Activated gamma-delta T cell (primary cell): ENCODE measurements at places on chromosomes 6 and 20.

DNA sequence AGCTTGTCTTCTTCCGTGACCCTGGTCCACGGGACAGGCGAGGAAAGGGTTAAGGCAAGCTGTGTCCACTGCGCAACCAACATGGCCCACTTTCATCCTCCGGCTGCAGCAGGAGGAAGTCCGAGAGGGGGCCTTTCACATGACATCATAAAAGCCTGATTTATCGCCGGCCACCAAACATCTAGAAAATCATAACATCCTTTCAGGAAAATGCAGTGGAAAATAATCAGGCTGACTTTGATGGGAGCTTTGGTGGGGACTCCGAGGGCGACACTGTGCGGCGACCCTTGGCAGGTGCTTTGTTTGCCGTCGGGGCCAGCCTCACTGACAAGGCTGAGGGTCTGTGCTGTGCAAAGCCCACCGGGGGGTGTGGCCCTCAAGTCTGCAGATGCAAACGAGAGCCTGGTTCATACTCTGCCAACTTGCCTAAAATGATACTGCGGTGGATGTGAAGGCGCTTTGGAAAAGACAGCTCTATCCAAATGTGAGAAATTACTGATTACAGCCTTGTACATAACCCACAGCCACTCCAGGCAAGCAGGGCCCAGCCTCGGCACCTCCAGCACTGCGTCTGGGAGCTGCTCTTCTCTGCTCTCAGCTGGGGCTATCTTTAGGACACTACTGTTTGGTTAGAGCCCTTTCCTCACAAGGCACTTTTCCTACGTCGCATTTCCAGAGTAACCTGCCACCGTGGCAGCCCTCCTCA lies 25.7 kb downstream of the FOXC1 start:
- DNase-seq = no peak

DNA sequence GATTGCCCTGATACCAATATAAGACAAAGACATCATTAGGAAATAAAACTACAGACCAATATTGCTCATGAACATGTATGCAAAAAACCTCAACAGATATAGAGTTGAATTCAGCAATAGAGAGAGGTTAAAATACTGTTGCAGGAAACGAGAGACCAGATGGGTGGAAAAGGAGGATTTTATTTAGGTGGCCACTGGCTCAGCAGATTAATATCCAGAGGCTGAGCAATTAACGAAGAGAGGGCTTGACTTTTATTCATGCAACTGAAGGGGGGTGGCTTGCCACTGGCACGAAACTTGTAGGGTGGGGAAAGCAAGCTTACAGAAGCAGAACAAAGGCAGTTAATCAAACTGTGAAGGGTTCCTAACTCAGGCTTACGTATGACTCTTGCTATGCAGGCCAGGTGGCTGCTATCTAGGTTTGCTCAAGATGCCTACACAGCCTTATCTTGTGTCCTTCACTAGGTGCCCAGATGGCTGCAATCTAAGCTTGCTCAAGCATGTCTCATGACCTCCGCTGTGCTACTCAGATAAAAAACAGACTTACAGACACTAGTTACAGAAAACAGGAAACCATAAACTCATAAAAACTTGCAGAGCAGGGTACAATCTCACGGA lies 126.4 kb downstream of the MMUT start:
- DNase-seq = no peak

DNA sequence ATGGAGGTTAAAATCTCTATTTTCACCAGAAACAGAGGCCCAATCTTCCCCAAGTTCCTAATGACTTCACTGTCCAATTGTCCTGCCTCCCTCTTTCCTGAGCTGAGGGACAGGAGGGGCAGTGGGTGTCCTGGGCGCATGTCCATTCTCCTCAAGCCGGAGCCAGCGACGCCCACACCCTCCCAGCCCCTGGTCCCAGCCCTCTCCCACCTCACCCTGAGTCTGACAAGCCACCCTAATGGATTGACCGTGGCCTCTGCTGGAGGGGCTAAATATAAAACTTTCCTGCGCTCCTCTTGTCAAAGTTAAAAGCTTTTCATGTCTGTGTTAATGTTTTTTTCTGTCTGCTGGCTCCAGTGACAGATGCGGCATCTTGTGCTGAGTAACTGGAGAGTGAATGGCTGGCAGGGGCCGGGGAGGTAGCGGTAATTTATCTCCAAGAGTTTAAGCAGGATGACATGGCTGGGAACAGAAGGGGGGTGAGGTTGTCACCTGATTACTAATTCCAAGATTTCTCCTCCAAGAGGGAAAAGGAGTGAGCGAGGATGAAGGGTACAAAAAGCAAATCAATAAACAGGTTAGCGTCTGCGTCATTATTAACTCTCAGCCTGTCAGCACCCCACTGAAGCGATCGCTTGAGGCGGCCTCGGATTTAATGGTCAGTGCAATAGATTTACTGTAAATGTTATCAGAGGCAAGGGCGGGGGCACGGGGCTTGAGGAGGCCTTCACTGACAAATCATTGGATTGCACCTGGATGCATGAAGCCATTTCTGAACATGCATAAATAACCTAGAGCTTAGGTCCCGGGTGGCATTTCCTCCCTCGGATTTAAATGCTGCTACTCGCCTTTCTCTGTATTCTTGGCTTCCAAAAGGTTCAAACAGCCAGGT lies 118.1 kb upstream of the MAFB start:
- DNase-seq = no peak

GRCh38 chr20:7106910-7107309 lies 339.4 kb downstream of the BMP2 start:
- DNase-seq = no peak

DNA sequence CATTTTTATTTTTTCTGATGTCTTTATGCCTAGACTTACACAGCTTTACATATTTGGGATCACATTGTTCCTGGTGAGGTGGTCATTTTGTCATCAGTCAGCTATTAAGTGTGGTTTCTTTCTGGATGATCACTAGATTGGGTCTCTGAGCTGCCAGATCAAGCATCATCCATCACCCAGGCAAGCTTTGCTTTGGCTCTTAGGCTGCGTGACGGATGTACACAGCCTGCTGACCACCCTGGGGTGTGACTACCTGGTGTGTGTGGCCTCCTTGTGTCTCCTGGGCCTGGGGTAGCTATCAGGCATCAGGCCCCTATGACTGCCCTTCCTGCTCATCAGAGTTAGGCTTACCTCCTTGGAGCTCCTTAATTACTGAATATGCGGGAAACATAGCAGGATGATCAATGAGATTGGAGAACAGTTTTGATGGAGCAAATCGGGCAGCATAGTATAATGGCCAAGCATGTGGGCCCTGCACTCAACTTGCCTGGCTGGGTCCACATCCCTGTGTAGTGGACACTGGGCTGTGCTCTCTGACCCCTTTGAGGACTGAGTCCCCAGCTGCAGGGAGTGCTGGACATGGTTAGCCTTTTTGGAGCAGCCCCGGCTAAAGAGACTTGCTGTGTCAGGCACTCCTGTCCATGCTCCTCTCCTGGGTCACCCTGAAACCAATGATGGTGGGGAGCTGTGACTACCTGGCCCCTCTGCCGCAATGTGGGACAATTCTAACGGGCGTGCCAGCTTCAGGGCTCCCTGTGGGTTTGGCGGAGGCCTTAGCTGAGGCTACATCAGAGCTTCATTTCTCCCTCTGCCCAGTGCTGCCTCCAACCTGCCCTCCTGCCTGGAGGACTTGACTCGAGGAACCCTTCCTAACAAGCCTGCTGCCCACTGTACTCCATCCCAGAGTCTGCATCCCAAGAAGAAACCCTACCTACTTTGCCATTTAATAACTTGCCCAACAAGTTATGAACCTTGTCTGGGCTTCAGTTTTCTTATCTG lies 8.2 kb downstream of the DAAM2 start:
- DNase-seq = no peak

DNA sequence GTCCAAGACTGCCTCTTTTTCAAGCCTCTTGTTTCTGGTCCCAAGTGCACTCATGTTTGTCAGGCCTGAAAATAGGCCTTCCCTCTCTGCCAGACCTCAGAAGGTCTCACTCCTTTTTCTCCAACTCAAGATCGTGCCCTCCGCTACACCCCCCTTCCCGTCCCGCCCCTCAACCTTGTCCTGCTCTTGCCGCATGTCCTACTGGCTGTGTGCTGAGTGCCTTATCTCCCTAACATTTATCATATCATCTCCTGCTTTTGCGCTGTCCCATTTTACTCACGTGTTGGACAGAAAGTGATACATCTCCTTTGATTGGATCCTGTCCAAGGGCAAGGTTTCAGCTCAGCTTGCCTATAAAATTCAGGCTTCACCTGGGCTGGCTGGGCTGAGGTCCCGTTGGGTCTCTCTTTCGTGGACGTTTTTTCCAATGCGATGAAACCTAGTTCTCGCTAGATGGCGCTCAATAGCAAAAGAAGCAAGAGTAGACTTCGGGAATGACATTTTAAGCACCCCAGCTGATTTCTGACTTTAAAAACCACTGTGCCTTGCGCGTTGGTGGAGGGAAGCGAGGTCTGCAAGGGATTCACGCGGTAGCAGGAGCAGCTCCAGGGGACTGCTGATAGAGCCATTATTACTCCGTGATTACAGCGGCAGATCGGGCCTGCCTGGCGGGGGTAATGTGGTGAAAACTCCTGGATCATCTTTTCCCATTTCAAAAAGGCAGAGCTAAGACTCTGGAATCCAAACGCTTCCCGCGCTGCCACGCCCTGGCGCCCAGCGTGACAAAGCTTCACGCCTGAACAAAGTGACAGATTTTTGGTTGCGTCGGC lies 137.6 kb downstream of the IMPG1 start:
- DNase-seq = no peak

DNA sequence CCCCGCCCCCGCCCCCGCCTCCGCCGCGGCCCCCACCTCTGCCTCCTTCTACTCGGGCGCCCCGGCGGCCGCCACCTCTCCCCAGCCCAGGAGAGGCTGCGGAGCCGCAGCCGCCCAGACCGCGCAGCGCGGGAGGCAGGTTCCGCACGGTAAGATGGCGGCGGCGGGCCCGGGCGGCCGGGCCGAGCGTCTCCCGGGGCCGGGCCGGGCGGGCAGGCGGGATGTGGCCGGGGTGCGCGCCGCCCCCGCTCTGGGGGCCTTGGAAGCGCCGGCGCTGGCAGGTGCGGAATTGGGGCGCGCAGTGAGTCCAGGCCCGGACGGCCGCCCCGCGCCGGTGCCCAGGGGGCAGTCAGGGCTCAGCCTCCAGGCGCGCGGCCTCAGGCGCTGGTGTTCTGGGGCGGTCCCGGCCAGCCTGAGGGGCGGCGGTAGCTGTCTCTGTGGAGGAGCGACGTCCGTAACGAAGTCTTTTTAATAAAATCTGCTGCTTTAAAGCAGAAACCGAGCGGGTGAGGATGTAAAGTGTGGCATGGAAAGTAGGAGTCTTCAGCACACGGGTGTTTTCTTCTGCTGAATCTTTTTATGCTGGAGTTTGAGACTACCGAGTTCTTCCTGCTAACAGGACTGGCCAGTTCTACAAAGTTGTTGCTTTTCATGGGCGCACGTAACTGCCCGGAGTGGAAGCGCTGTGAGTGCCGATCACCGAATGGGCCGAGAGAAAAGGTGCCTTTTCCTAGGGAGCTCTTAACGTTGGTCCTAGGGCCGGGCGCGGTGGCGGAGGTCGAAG lies at the start of gene GID8:
Gene GID8 (plus strand): TSS at position 43 of the 784 bp plus-strand sequence. CDS start 3,356 bp downstream, outside the sequence.
- peak; percentile 62 for DNase-seq
